Renal cortex interstitium (tissue), 15 donors: ENCODE measurements at places on chromosomes 12 and 14. TPM values are rescaled to one million over a fixed set of nuclear protein-coding genes. Genes with fewer than 3 reads are reported as not detected.

- peak; percentile 78 for DNase-seq
Measured at GRCh38 chr12:124388679-124389137, 93.8 kb downstream of the RFLNA start.

GRCh38 chr12:91617818-91618217 is 435.2 kb upstream of the DCN start:
- DNase-seq, result no peak

DNA sequence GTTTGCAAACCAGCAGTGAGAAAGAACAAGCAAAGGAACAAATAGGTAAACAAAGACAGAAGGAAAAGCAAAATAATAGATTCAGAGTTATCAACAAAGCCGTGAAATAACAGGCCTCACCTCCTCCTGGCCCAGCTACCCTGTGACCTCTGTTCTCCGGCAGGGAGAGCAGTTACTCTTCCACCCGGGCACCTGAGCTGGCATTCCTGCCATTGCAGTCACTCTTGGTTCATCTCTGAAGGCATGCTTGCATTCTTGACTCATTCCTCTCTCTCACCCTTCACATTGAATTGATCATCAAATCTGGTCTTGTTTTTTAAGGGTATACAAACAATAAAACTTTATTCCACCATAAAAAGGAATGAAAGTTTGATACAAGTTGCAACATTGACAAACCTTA is 95.1 kb downstream of the TTC8 start:
- no peak for DNase-seq

PLEKHG3 gene
- polyA plus RNA-seq, result 95.4 TPM

- DNase-seq, result no peak
Measured at GRCh38 chr12:105409279-105409678, 78.8 kb downstream of the C12orf75 start.

GRCh38 chr12:117284140-117284539 is 77.3 kb downstream of the NOS1 start:
- DNase-seq, result no peak

DNA sequence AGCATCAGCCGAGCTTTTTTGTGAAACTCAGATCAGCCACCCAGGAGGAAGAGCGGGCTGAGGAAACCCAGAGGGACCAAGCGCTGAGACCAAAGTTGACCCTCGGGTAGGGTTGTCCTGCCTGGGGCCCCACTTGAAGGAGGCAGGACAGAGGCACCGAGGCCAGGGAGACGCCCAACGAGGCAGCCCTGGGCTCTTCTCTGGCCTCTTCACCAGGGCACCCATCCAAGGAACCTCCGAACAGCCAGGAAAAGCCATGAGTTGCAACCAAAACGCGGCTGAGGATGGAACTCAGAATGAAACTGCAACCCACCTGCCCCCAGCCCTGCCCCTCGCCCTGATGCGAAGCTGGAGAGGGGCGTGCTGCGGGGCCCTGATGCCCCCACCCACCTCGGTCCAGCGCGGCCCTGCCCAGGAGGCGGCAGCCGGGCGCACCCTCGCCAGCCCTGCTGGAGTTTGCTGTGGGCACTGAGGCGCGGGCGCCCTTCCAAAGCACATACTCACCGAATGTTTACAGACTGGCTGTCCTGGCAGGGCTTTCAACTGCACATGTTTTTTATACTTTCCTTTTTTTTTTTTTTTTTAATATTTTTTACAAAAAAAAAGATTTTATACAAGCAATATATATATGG is 41.9 kb downstream of the JDP2 start:
- DNase-seq, result no peak

GRCh38 chr12:121489874-121490273 is 90.0 kb downstream of the RNF34 start:
- no peak for DNase-seq

DNA sequence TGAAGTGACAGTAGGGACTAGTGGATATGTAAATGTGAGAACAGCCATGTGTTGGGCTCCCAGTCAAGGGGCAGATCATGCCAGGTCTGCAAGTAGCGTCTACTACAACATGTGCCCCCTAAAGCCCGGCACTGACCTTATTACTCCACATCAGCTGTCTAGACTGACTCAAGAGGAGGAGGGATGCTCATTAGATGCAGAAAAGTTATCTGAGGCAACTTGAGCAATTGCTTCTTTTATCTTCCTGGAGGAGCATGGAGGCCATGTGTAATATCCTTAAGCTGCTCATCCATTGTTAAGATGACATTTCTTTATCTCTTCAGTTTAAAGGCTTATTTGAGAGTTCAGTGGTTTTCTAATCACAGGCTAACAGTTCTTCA is 404.7 kb upstream of the FLRT2 start:
- no peak for DNase-seq

TMEM63C gene
- polyA plus RNA-seq, result 0.81 TPM

DNA sequence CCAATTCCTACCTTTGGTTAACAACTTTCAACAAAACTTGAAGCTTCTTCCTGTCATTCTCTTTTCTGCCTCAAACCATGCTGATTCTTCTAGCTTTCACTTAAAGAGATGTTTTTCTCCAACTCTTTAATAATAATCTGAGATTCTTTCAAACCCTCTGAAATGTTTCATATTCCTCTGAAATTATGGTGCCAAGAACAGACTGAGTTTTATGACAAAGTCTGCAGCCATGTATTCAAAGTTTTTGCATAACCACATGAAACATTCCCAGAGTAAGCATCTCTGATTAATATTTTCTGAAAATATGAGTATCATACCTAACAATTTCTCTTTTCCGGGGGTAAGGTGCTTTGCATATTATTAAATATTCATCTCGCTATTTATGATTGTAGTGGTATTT is 59.1 kb upstream of the DCN start:
- no peak for DNase-seq

CACNA2D4 gene
- 2.3 TPM for polyA plus RNA-seq

- DNase-seq, result no peak
Measured at GRCh38 chr14:104080376-104081260, 4.9 kb upstream of the ASPG start.

DNA sequence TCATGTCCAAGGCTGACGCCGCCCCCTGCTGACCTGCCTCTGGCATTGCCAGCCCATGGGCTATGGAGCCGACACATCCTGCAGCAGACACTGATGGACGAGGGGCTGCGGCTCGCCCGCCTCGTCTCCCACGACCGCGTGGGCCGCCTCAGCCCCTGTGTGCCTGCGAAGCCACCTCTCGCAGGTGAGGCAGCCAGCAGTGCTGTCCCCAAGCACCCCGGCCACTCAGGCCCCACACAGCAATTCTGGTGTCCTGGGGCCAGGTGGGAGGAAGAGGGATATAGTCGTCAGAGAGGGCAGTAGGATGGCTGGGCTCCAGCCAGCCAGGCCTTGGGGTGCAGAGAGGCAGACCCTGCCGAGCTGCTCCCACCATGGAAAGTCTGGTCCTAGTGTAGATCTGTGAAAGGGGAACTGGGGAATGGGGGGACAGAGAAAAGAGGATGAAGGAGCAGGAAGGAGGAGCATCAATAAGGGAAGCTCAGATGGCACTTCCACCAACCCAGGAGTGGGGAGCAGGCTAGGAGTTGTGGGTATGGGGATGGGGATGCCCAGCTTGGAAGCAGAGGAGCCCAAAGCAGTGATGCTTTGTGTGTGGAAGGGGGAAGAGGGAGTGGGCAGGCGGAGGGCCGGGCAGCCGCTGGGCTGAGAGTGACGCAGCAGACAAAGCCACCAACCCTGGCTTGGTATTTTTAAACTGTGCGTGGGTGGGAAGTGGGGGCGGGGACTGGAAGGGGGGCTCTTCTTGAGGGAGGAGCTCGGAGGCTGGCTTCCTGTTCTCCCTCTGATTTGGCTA is 4.7 kb downstream of the NAB2 start:
- peak; percentile 55 for DNase-seq

DNA sequence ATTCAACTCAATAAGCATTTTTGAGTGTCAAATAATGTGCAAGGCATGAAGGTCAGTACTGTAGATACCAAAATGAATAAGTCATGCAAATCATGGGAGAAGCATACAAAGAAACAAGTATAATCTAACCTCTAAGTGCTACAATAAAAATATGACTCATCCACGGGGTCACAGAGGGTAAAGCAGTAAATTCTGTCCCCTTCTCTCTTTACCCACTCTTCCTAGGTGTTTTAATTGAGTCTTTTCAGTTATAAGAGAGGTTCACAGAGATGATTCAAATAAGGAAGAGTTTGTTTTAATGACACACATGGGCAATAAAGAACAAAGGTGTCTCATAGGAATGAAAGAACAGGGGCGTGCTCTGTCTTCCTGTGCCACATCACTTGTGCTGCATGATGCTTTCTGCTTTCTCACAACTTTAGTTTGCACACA is 71.5 kb upstream of the DAAM1 start:
- no peak for DNase-seq

DNA sequence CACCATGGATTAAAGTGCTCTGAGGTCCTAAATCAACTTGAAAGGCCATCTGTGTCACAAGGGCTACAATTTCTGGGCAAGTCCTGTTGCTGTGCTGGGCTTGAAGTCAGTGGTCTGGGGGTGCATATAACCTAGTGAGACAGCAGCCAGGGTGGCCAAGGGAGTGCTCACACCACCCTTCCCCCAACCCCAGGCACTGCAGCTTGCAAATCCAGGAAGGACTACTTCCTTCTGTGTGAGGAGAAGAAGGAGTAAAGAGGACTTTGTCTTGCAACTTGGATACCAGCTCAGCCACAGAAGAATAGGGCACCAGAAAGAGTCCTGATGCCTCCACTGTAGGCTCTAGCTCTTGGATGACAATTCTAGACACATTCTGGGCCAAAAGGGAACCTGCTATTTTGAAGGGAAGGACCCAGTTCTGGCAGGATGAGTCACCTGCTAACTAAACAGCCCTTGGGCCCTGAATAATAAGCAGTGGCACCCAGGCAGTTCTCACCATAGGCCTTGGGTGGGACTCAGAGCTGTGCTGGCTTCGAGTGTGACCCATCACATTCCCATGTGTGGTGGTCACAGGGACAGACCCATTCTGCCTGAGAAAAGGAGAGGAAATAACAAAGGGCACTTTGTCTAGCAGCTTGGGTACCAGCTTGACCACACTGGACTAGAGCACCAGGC is 32.6 kb upstream of the DHRS7 start:
- DNase-seq, result no peak

- no peak for DNase-seq
Measured at GRCh38 chr14:70454731-70455130, 2.8 kb downstream of the ADAM21 start.

FAM186B gene
- polyA plus RNA-seq, result 1.1 TPM

KRT81 gene
- not detected for polyA plus RNA-seq

DNA sequence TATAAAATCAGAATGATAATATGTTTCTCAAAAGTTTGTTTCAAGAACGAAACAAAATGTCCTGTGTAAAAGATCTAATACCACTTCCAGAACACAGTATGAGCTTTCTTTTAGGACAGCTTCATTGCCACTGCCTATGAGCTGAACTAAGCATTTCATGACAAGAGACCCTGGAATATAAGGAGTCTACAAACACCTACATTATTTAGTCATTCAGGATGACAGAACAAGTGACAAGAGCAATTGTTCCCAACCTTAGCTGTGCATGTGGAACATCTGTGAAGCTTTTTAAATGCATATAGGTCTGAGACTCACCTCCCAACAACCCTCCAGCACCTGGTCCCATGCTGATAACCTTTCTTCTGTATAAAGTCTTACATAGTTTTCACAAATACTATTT is 103.1 kb upstream of the GARIN6 start:
- DNase-seq, result no peak

GRCh38 chr12:105228494-105228893 is 7.5 kb downstream of the APPL2 start:
- no peak for DNase-seq

DNA sequence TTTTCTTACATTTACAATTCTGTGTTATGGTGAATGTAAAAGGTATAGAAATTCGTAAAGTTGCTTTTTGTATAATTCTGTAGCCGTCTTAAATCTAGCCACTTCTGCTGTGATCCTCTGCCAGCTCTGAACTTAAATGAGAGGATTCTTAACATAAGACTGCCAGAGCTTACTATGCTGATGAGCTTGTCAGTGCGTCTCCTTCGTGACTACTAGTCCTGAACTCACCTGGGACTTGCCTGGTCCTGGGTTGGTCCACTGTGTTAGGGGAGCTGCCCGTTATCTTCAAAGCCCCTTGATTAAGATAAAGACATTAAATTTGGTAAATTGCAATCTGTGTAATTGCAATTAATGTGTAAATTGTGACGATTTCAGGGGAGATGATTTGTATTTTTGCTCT is 44.7 kb downstream of the UNC79 start:
- no peak for DNase-seq

DNA sequence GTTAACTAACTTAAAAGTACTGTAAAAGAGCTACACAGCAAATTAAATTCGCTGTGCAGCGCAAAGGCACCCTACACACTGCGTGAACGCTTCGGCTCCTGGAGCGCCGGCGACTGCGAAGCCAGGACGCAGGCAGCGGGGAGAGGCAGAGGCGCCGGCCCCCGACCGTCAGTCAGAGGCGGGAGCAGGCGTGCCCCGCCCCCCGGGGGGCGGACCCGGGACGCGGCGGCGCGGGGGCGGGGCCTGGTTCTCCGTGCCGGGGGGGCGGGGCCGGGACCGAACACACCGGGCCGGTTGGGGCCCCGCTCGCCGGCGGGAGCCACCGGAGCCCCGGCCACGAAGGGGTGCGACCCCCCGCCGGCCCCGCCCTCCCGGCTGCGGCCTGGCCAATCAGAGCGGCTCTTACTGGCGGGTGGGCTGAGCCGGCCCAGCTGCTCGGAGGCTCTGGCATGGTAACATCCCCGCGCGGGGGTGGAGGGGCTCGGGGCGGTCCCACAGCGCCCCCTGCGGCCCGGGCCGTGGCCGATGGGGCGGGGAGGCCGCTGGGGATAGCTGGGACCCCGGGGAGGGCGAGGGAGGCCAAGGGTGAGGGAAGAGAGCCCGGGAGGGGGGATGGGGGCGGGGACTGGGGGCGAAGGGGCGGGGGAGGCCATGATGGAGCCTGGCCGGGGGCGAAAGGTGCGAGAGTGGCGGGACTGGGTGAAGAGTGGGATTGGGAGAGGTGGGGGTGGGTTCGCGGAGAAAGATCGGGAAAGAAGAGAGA is at the start of gene PRPF40B:
Gene PRPF40B, plus strand, starts transcription at position 420 of the 763 bp plus-strand sequence. Its CDS starts 30 bp downstream, at position 450.
- DNase-seq, result peak; percentile 80

ZC2HC1C gene
- 9.3 TPM for polyA plus RNA-seq

SYNE3 gene
- polyA plus RNA-seq, result 1.9 TPM

GRCh38 chr14:24442240-24443052 is at the start of gene SDR39U1:
SDR39U1 (minus strand) TSS chr14:24442776; CDS start chr14:24442769, 7 bp downstream.
- DNase-seq, result peak; percentile 99

DNA sequence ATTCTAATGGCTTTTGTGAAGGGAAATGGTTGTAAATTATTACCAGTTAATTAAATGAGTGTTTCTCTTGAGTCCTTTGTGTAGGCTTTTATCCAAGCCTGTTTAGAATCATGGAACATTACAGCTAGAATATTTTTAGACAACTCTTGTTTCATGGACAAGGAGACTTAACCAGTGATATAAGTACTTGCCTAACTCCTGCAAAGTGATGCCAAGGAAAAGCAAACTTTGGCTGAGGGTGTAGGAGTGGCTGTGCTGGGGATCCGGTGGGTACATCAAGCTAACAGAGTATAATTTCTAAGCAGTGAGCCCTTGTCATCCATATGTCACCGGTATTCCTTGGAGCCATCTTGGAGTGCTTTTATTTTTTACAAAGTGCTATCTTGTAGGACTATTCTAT is 61.5 kb downstream of the PRKCH start:
- no peak for DNase-seq

DNA sequence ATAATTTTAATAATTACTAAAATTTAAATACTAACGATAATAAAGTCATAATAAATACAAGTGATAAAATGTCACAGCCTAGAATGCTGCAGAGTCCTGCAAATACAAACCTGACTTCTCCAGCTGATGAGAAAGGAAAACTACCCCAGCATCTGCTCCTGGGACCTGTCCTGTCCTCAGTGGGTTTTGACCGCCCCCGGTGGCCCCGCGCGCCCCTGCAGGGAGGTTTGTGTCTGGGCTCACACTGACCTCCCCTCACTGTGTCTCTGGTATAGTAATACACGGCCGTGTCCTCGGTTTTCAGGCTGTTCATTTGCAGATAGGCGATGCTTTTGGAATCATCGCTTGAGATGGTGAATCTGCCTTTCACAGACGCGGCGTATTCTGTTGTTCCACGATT is 1139.4 kb downstream of the TMEM121 start:
- no peak for DNase-seq
